ENCODE measurements at places on chromosomes 5 and 9.

GRCh38 chr5:109703166-109703565 is 13.4 kb downstream of the MAN2A1 start:
- no peaks in the 10 kb centered on the region for H3K27me3 ChIP-seq
- H3K36me3 ChIP-seq, result no peaks in the 10 kb centered on the region
- no peak overlapping the region for H3K4me3 ChIP-seq
- no peak overlapping the region for H3K27ac ChIP-seq
- H3K4me1 ChIP-seq, result no peaks in the 10 kb centered on the region

GRCh38 chr5:124342584-124342983 is 403.9 kb downstream of the ZNF608 start:
- H3K4me1 ChIP-seq, result no peaks in the 10 kb centered on the region
- peak; percentile 28 for DNase-seq
- H3K27me3 ChIP-seq, result no peaks in the 10 kb centered on the region

DNA sequence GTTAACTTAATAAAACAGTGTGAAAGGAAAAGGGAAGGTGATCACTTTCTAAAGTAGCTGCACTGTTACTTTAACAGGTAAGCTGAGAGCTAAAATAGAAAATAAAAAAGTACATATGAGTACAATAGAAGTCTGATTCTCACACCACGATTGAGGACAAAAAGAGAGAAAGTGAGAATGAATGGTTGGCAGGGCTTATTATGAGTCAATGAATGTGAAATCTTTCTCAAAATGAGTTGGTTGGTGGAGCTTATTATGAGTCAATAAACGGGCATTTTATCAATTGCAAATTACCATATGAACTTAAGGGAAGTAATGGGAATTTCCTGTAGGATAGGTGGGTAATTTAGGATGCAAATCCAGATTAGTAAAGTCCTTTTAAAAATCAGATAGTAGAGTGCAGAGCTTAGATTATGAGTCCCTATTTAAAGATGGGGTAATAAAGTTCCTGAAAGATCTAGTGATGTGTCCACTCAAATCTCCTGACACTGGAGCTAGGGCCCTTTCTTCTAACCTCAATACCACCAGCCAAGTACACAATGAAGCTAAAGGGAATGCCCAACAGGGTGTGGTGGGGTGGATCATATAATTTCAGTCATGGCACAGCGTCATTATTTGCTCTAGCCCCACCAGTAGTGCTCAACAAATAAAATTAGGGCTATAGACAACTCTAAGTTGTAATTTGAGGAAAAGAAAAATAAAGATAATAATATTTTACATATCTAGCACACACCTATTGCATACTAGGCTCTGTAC is 21.1 kb upstream of the TLR4 start:
- no peaks in the 10 kb centered on the region for H3K36me3 ChIP-seq
- no peaks in the 10 kb centered on the region for H3K27me3 ChIP-seq
- H3K4me1 ChIP-seq, result no peaks in the 10 kb centered on the region
- DNase-seq, result no peak

DNA sequence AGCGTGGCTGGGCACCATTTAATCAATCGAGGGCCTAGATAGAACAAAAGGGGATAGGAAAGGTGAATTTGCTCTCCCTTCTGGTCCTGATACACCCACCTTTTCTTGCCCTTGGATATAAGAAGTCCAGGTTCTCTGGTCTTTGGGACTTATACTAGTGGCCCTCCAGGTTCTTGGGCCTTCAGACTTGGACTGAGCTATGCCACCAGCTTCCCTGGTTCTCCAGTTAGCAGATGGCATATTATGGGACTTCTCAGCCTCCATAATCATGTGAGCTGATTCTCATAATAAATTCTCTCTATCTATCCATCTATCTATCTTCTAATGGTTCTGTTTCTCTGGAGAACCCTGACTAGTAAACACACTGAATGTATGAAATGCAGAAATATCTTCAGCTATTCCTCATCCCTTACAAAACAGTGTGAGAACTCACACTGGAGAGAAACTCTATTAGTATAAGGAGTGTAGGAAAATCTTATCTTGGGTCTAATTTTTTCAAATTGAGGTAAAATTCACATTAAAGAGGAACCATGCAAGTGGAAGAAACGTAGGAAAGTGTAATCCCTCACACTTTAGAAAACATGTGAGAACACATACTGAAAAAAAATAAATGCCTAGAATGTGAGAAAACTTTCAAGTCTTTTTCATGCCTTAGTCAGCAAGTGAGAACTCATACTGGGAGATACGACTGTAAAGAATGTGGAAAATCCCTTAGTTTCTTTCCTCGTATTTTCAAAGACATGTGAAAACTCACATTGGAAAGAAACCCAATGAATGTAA is 15.5 kb downstream of the PCDHB15 start:
- H3K27me3 ChIP-seq, result no peaks in the 10 kb centered on the region
- no peaks in the 10 kb centered on the region for H3K36me3 ChIP-seq
- no peak overlapping the region for H3K27ac ChIP-seq

DNA sequence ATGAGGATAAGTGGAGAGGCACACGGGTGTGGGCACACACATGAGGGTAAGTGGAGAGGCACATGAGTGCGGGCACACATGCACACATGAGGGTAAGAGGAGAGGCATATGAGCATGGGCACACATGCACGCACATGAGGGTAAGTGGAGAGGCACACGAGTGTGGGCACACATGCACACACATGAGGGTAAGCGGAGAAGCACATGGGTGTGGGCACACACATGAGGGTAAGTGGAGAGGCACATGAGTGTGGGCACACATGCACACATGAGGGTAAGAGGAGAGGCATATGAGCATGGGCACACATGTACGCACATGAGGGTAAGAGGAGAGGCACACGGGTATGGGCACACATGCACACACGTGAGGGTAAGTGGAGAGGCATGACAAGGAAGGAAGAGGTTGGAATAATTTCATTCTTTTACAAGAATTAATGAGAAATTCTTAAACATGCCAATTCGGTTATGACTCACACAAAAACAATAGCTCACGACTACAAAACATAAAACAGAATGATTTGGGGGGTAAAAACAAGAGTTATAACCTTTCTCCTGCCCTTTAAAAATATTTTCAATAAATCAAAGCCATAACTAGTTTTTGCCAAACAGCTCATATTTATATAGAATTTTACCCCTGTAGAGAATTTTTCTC is 67.5 kb downstream of the APBA1 start:
- H3K27ac ChIP-seq, result no peak overlapping the region
- H3K4me1 ChIP-seq, result no peaks in the 10 kb centered on the region
- no peak for DNase-seq
- no peaks in the 10 kb centered on the region for H3K27me3 ChIP-seq
- no peak overlapping the region for H3K4me3 ChIP-seq

GRCh38 chr5:62689599-62690368 is 111.2 kb downstream of the LRRC70 start:
- DNase-seq, result no peak
- no peaks in the 10 kb centered on the region for H3K4me1 ChIP-seq
- H3K4me3 ChIP-seq, result no peak overlapping the region
- no peaks in the 10 kb centered on the region for H3K36me3 ChIP-seq
- peak overlapping the region; percentile 8 for H3K27ac ChIP-seq
- H3K27me3 ChIP-seq, result no peaks in the 10 kb centered on the region

DNA sequence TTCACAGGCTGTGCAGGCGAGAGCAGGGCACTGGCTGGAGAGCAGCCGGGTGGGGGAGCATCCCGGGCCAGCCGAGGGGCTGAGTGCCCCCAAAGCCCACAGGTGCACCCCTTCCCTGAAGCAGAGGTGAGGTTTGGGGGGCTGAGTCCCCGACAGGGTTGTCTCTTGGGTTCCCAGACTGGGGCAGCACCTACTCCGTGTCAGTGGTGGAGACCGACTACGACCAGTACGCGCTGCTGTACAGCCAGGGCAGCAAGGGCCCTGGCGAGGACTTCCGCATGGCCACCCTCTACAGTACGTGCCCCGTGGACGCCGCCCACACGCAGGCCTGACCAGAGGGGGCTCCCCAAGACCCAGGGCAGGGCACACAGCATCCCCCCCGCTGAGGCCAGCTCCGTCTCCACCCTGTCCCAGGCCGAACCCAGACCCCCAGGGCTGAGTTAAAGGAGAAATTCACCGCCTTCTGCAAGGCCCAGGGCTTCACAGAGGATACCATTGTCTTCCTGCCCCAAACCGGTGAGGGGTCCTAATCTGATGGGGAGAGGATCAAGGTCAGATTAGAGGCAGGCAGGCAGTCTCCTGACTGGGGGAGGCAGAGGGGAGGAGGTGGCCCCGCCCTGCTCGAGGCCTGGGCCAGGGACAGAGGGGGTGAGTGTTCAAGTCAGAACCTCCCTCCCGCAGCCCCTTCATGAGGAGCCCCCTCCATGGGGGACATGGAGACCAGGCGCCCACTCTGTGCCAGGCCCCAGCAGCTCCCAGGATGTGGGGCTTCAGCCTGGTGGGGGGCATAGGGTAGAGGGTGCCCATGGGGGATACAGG is 2.7 kb downstream of the PTGDS start:
- DNase-seq, result no peak
- H3K36me3 ChIP-seq, result no peaks in the 10 kb centered on the region
- no peak overlapping the region for H3K27ac ChIP-seq
- peaks cover 4% of the 10 kb centered on the region for H3K27me3 ChIP-seq

DNA sequence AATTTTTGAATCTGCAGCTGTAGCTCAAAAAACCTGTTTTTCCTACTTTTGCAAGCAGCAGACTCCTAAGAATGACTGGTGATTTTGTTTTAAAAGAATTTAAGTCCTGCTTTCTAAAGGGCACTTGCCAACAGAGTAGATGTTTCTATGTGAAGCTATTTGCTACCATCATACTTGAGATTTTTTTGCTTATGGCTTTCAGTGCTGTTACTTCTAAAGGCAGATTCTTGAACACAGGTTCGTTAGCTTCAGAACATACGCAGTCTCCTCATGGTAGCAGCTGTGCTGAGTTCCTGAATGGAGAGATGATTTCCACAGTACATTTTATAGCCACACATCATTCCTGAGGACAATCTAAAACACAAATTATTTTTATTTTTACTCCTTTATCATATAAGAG is 24.4 kb upstream of the ELL2 start:
- H3K36me3 ChIP-seq, result no peaks in the 10 kb centered on the region
- no peaks in the 10 kb centered on the region for H3K27me3 ChIP-seq
- no peak for DNase-seq

GRCh38 chr9:73494894-73495293 is 343.2 kb downstream of the ANXA1 start:
- no peak for DNase-seq
- no peaks in the 10 kb centered on the region for H3K36me3 ChIP-seq
- no peak overlapping the region for H3K4me3 ChIP-seq

DNA sequence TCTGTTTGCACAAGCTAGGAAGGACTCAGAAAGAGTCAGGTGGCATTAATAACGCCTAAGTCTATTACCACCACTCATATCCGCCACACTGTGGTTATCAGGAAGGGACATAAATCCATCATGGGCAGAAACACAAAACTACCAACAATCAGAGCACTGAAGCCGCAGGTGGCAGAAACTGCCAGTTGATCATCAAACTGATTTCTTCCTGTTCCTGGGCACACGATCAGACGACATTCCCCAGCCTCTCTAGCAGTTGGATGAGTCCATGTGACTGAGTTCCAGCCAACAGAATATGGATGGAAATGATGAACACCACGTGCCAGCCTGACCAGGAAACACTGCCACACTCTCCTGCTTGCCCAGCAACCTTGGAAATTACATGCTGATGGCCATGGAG is 181.7 kb downstream of the ELAVL2 start:
- no peak for DNase-seq
- H3K4me1 ChIP-seq, result no peaks in the 10 kb centered on the region
- no peak overlapping the region for H3K4me3 ChIP-seq
- no peaks in the 10 kb centered on the region for H3K36me3 ChIP-seq
- H3K27me3 ChIP-seq, result no peaks in the 10 kb centered on the region

DNA sequence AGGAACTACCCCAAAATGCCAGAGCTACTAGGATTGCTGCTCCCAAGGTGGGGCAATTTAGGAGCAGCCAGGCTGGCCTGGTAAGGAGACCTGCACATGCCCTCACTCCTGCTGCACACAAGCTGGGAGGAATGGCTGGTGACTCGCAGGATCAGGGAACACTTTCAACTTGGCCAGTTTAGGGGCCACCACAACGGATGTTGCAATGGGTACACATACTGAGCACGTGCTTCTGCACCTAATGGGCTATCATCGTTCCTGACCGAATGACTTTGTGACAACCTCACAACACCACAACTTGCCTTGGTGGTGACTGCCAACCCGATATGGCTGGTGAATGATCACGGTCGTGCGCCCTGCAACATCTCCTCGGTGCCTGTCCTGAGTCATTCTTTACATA is 172.0 kb downstream of the ROR2 start:
- H3K4me1 ChIP-seq, result no peaks in the 10 kb centered on the region
- no peak overlapping the region for H3K27ac ChIP-seq
- no peak overlapping the region for H3K4me3 ChIP-seq
- no peak for DNase-seq
- no peaks in the 10 kb centered on the region for H3K27me3 ChIP-seq

Data from uterus (tissue), 4 donors.